ENCODE measurements at places on chromosomes 7 and 10.

- peak; percentile 3 for DNase-seq
These were observed 1.3 kb upstream of the CDK14 start for GRCh38 chr7:90594751-90595317.

GRCh38 chr10:6247041-6247712 is 44.4 kb downstream of the PFKFB3 start:
- peak; percentile 87 for DNase-seq

DNA sequence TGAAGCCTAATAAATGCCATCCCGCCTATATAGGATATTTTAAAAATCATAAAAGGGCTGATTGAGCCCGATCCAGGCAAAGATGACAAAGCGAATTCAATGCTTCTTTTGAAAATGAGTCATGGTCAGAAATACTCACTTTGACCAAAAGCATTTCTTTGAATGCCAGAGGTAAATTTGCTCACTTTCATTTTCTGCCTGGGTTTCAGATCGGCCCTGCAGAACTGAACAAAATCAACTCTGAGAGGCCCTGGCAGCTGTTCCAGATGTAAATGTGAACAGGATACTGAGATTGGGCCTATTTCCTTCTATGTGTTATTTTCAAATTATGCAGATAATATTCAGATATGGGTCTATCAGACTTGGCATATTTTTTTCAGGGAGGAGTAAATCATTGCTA is 114.8 kb upstream of the ARID5B start:
- DNase-seq = no peak

DNA sequence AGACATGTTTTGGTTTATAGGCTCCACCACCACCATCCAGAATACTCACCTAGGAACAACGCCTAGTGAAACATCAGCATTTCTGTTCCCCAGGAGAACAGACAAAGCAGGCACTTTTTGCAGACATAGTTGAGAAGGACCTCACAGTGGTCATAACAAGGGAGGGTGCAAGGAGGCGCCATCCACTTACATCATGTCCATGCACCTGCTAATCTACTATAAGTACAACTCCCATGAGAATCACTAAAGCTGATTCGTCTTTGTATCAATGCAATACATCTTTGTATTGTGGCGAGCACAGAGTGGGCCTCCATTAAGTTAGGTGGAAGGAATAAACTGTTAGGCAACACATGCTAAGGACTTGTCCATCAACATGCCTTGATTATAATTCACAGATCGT is 207.1 kb downstream of the KCNMA1 start:
- no peak for DNase-seq

DNA sequence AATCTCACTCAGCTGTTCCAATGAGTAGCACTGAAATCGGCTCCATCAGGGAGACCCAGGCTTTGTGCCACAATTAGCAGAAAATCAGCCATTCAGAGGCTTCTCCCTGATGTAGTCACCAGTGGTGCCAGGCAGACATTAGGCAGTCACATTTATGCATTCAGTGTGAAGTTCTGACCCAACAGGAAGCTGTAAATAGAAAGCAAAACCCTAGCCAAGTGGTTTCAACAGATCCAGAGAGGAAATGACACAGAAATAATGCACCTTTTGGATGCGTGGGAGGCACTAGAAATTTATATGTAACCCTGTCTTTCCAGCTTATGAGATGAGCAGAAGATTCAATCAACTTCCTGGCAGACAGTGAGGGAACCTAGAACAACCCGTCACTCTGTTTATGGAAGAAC is 186.4 kb downstream of the PDE1C start:
- DNase-seq = peak; percentile 80

DNA sequence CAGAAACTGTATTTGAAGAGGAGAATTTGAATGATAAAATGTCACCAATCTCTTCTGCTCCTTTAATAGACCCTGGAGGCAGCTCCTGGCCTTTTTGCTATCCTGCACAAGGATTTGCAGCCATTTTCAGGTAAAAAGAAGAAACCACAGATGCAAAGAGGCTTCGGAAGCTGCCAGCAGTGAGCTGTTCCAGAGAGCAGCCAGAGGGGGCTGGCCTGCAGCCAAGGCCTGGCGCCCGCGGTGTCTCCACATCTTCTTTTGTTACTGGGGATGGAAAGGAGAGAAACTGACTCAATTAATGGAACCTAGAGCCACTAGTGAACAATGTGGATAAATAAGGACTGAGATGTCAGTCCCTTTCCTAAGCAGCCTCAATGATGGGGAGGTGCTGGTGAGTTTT is 23.9 kb upstream of the GPR26 start:
- no peak for DNase-seq

DNA sequence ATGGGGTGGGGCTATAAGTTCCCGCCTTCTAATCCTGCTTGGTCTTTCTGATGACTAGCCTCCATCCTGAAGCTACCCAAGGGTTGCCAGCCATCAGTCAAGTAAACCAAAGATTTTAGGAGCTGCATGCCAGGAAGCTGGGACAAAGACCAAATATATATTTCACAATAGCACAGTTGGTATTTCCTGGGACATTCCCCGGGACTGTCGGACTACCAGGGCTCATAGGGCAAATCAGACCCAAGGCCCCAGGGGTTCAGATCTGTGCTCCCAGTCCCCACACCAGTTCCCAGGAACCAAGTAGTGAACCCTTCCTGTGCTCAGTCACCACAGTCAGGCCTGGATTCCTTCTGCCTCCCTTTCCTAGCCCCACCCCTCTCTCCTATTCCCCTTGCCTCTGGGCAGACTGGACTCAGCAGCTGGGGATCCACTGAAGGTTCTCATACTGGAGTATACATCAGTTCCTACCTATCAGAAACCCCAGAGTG is 5.7 kb upstream of the CXCL12 start:
- no peak for DNase-seq

- no peak for DNase-seq
These were observed 75.5 kb downstream of the MAP3K8 start for GRCh38 chr10:30509508-30509907.

GRCh38 chr7:132519936-132520335 is 56.3 kb downstream of the PLXNA4 start:
- DNase-seq = no peak

DNA sequence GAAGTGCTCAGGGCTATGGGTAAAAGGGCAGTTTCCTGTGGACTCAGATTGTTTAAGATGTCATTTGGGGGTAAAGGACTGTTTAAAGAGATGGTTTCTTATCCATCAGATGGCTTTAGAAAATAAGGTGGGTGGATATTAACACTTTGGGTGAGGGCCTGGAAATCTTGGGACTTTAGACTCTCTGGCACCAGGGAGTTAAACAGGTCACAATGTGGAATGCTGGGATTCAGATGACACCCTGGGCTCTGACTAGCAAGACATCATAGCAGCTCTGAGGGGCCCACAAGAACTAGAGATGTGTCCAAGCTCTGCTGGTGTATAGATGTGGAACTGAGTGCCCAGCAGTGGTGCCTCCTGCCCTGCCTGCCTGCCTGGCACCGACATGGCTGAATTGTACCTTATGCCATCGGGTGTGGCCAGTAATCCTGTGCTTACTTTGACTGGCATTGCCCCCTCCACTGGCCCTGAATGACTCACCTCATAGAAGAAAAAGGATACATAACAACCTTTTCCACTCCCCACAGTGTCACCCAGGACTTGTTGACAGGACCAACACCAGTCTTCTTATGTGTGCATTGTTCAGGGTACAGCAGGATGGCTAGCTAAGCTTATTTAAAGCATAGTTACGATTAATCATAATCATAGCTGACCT is 100.0 kb upstream of the PRR15 start:
- no peak for DNase-seq

DNA sequence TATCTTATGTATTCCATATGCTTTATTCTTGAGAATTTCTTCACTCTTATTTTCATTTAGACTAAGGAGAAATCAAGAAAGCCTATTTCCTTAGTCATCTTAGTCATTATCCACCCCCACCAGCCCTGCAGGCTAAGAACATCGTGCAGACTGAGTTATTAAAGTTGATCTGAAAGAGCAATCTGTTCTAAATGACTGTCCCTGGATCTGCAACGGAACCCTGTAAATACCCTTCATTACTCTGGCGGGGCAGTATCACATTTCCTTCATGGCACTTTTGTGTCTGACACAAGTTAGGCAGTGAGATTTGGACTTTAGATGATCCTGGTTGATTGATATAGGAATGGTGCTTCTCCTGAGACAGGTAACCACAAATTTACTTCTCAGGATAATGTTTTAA is 3.5 kb upstream of the MYPN start:
- DNase-seq = peak; percentile 26

GRCh38 chr10:34049469-34049868 is 715.0 kb upstream of the NRP1 start:
- no peak for DNase-seq

- DNase-seq = no peak
These were observed 3.1 kb upstream of the SMNDC1 start for GRCh38 chr10:110307805-110308204.

- DNase-seq = no peak
These were observed 694.1 kb downstream of the ANKRD7 start for GRCh38 chr7:118918556-118918955.

- DNase-seq = no peak
These were observed 5.1 kb downstream of the ERV3-1 start for GRCh38 chr7:65001291-65001814.

GRCh38 chr10:109411917-109412316 is 511.4 kb downstream of the XPNPEP1 start:
- no peak for DNase-seq

- DNase-seq = no peak
These were observed 39.3 kb downstream of the TMEM270 start for GRCh38 chr7:73900286-73900685.

- peak; percentile 35 for DNase-seq
These were observed 1.5 kb upstream of the AUTS2 start for GRCh38 chr7:69596723-69597277.

GRCh38 chr10:132506711-132507408 is 30.7 kb upstream of the INPP5A start:
- DNase-seq = no peak

GRCh38 chr7:105677817-105678573 is 96.7 kb upstream of the EFCAB10 start:
- DNase-seq = no peak

GRCh38 chr10:80589726-80590373 is 52.1 kb downstream of the SH2D4B start:
- DNase-seq = no peak

GRCh38 chr7:42642699-42643098 is 269.2 kb downstream of the C7orf25 start:
- no peak for DNase-seq

DNA sequence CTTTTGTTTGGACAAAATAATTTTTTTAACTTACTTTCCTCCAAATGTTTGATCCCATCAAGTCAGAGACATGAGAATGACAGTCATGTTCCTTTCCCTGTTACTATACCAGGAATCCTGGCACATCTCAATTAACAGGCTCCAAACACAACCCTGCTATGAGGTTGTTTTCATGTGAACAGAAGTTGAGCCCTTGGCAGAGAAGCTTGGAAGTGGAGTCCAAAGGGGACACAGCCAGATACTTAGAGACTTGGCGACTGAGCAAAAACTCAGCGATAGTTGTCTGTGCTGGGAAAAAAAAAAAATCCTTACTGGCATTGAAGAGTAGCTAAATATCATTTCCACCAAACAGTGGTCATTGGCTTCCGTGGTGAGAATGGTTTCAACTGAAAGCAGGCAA is 12.8 kb downstream of the TUBAL3 start:
- DNase-seq = no peak

GRCh38 chr7:65471587-65471986 is 97.9 kb downstream of the ZNF92 start:
- DNase-seq = no peak

GRCh38 chr10:99981581-99982199 is 28.1 kb downstream of the DNMBP start:
- DNase-seq = no peak

GRCh38 chr10:8113616-8114015 is 59.1 kb downstream of the GATA3 start:
- DNase-seq = no peak

DNA sequence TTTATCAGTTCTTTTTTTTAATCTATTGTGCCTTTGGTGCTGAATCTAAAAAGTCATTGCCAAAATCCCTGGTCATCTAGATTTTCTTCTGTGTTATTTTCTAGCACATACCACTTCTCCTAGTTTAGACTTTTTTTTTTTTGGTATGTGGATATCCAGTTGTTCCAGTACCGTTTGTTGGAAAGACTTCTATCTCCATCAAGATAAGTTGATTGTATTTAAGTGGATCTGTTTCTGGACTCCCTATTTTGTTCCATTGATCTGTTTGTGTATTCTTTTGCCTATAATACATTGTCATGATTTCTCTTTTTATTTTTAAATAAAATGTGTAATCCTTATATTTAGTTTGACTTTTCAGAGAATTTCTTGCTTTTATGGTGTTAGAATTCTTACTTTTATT is 35.5 kb downstream of the RSBN1L start:
- no peak for DNase-seq

- DNase-seq = no peak
These were observed 21.9 kb downstream of the LRRC17 start for GRCh38 chr7:102934701-102935100.

- DNase-seq = no peak
These were observed 4.6 kb downstream of the ARPC1B start for GRCh38 chr7:99379043-99379577.

DNA sequence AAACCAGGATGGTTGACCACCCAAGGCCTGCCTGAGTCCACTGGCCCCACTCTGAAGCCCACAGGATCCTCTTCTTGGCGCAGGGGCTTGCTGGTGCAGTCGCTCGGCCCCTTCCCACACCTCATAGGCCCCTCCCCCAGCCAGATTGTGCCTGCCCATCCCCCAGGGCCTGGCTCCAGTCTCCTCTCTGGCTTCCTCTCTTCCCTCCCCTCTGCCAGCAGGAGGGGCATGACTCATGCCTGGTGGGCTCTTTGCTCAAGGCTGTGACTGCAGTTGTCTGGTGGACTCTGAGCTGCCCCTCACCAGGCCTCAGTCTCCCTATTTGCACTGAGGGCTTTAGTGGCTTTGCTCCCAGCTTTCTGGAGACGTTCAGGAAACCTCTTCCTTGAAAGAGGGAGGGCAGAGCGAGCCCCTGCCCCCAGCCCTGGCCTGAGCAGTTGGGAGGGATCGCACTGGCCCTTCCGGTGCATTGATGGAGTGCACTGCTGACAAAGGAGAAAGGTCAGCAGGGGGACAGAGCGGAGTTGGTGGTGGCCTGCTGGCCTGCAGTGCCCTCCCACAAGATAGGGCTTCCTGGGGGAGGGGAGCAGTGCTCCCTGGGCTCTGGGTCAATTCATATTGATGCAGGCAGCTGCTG is 60.7 kb downstream of the ZMIZ1 start:
- DNase-seq = no peak

GRCh38 chr10:5507649-5508131 is 8.3 kb upstream of the CALML5 start:
- DNase-seq = no peak

All from putamen (tissue), 1 donor.